ENCODE measurements at places on chromosomes 5 and 9.

DNA sequence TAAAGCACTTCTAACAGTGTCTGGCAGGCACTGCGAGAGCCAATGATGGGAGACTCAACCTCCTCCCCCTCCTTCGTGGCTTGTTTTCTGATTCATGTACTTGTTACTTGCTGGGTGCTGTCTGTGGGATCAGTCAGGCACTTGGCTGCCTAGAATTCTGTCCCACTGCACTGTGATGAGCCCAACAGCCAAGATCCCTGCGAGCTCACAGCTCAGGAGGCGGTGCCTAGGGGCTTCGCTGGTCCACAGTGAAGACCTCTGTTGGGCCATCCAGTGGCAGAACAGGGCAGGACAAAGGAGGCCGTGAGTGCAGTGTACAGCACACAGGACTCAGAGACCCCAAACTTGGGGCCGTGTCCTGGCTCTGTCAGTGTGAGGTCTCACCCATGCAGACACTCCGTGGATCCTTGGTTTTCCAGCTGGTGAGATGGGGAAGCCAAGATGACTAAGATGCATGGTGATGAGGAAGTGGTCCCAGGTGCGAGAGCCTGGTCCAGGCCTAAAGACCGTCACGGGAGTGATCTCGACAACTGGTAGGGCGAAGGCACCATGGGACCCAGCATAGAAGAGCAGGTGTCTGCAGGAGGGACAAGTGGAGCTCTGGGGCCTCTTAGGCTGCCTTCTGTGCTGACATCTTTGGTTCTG is 19.5 kb downstream of the MYMK start:
- DNase-seq = no peak

DNA sequence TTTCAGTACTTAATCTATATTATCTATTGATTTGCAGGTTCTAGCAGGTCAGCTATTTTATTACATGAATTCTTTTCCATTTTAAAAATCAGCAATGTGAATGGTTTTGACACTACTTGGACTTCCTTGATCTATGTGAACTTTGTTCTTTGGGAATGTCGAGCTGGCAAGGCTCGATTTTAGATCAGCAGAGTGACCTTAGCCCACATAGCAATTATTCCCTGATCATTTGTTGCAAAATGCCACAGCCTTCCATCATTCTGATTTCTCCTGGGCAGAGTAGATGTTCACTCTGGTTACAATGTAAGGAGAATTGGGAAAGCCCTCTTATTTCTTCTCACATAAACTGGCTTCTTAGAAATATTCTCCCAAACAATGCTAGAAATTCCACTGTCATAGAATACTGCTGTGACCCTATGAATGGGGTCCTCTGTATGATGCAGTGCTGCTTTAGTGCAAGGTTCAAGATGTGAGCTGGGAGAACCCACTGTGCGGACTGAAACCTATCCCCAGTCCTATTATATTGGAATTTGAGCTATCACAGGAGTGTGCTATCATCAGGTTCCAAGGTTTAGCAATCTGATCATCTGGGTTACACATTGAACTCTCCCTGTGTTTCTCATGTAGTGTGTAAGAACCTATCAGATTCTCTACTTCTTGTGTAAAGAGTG is 15.7 kb upstream of the GDA start:
- no peak for DNase-seq

GRCh38 chr9:8727191-8727590 is 927.6 kb upstream of the DMAC1 start:
- no peak for DNase-seq

- no peak for DNase-seq
Measured at GRCh38 chr5:132017738-132018625, 6.5 kb upstream of the ACSL6 start.

DNA sequence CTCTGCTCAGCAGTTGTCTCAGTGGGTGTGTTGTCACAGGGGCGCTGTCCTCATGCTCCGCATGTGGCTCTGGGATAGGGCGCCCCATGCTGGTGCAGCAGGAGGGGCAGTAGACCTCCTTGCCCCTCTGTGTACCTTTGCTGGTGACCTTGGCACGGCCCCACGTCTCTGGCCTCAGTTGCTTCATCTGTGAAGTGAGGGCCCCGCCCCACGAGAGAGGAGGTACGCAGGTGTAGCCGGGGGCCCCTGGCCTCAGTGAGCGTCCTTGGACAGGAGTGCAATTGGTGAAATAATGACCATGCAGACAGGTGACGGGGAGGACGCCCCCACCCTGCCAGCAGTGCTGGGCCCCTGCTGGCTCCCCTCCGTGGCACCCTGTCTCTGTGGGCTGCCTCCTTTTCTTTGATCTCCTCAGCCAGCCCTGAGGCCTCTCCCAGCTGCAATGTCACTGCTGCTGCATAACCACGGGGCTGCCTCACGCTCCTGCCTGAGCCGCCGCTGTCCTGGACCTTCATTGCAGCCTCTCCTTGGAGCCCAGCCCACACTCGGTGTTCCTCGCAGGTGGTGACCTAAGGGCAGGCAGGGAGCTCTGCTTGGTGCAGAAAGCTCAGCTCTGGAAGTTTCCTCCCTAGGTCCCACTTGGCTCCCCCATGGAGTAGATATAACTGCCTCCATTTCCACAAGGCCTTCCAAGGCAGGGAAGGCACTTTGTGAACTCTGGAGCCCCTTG is 57.3 kb downstream of the PHF2 start:
- DNase-seq = no peak

GRCh38 chr9:89418882-89419640 is 78.9 kb downstream of the SEMA4D start:
- peak; percentile 76 for DNase-seq

GRCh38 chr5:175728885-175729828 is 71.3 kb downstream of the HRH2 start:
- no peak for DNase-seq

- DNase-seq = no peak
Measured at GRCh38 chr5:2129568-2130272, 247.0 kb upstream of the IRX4 start.

- peak; percentile 37 for DNase-seq
Measured at GRCh38 chr5:172881691-172882370, 47.8 kb downstream of the ERGIC1 start.

DNA sequence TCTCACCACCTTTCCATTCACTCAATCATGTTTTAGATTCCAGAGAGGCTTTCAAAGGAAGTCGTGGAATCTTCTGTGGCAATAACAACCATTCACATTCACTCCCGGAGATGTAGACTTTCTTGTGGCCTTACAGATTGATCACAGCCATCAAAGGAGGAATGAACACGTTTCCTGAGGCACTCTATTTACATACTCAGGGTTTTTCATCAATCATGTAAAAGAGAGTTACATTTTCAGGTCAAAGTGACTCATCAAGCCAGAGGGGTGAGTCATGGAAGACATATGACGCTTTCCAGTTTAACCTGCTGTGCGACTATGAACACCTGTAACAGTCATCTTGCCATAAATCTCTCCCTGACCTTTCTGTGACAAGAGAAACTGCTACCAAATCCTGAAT is 39.3 kb upstream of the RAD23B start:
- DNase-seq = peak; percentile 43

DNA sequence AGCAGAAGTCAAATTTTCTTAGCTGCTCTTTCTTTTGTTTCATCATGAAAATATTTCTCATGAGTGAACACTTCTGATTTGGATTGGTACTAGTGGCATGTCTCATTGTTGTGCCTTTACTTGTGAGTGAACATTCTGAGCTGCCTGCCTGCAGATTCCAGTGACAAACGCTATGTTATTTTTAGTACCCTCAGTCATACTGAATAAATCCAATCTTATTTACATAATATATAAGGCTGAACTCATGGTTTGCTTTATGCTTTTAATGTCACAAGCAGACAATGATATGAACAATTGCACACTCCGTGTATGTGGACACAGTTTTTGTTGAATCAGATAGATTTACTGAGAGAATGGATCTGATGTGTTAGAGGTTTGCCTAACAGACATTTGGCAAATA is 67.8 kb downstream of the ACTBL2 start:
- DNase-seq = no peak

GRCh38 chr9:119074017-119074416 is 295.2 kb downstream of the BRINP1 start:
- DNase-seq = no peak

DNA sequence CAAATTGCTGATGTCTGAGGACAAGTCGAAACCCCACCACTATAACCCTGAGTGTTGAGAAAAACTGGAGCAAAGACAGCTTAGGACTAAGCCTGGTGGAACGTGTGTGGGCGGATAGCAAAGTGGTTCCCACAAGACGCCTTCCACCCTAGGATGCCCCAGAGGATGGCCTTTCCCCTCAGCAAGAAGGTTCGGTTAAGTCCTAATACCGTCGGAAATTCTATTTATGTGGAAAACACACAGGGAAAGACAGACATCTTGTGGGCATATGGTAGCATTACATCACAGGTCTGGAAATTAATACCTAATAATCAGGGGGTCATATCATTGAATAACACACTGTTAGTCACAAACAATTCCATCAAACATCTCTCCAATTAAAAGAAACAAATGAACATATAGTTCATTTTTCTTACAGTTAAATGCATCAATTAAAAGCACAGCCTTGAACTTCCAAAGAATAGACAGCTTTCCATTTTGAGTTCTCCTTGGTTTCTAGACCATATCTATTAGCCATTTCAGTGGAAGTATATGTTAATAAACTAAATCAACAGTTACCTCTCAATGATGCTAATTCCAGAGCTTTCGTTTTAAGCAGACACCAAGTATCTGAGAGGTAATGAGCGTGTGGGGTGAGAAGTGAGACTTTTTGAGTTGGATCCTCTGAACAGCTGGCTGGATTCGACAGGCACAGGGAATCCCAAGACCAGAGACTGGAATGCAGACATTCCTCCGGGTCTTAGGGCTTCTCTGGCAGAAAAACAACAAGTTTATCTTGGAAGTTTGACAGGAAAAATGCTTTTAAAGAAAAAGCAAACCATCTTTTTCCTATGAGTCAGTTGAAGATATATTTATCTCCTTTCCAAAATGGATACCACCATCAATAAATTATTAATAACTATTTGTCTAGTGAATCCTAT is 2.9 kb upstream of the ICE1 start:
- DNase-seq = peak; percentile 17

DNA sequence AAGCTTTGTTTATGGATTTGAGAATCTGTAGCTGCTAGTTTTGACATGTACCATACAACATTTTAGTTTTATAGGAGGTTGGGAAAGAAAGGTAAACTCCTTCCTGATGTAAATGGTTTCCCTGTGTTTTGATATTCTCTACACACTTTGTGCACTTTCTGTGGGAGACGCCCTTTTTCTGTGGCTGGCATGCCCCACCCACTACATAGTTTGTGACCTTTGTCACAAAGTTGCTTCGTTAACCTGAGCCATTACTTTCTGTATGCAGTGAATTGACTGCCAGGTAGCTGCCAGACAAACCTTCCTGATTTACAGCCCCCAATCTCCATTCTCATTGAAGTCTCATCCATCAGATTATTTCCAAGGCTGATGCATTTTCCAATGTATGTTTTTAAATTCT is 90.6 kb downstream of the NLN start:
- DNase-seq = peak; percentile 16

DNA sequence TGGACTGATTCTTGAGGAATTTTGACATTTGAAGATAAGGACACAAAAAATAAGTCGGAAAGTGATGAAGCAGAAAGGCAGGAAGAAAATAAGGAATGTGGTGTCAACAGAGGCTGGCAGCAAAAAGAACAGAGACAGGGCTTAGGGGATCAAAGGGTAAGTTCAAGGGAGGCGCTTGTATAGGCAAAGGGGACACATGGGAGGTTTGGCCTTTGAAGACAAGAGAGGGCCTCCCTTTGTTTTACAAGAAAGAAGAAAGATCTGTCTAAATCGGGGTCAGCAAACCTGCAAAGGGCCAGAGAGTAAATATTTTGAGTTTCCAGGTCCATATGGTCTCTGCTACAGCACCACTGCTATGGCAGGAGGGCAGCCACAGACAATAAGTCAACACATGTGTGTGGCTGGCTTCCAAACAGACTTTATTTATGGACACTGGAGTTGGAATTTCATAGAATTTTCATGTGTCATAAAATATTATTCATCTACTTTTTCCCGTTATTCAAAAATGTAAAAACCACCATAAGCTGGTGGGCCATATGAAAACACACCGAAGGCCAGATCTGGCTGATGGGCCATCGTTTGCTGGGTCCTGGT is 112.0 kb upstream of the FBXL7 start:
- no peak for DNase-seq

- DNase-seq = no peak
Measured at GRCh38 chr9:130446101-130446861, 1.5 kb downstream of the ASS1 start.

- no peak for DNase-seq
Measured at GRCh38 chr5:180775624-180776023, 27.0 kb downstream of the MGAT1 start.

DNA sequence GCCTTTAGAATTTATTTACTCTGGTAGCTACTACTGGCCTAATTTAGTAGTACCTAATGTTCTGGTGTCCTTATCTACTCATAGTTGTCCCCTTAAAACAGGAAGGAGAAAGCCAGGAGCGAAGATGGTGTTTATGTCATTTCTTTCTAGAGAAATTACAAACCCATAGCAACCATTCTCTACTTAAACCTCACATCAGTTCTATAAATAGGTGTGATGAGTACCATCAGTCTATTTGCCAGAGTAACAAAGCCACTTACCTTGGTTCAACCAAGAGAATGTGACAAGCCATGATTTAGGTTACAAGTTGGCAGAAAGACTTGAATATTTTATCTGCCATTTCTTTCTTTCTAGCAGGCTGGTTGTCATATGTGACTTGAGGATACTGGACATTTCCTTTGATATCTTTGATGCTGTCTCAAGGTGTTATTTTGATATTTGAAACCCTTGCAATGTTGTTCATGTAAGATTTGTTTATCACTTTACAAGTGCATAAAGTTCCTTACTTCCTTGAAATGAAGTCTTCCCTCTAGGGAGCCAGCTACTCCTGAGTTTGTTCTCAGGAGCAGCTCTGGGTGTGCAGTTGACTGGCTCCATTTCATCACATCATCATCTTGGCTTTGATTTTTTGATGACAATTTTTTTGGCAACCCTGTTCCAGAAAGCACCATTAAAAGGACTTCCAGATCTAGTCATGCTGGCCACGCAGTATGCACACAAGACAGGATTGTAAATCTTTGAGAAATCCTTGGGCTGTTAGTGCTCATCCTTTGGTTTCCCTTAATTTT is 286.8 kb downstream of the ARHGAP26 start:
- no peak for DNase-seq

DNA sequence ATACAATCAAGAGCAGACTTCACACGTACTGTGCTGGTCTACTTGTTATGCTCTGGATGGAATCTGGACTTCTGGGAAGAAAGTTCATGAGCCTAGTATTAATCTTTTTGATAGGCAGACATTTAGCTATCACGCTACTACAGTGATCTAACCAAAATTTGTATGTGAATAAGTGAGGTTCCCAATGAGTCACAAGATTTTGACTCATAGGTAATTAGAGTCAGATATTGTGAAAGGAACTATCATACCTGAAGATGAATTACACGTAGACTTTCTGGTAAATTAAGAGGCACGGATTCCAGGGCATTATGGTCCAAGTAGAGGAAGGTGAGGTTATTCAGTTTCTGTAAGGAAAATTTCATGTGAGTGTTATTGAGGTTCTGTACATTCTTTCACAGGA is 18.4 kb downstream of the OGN start:
- no peak for DNase-seq

DNA sequence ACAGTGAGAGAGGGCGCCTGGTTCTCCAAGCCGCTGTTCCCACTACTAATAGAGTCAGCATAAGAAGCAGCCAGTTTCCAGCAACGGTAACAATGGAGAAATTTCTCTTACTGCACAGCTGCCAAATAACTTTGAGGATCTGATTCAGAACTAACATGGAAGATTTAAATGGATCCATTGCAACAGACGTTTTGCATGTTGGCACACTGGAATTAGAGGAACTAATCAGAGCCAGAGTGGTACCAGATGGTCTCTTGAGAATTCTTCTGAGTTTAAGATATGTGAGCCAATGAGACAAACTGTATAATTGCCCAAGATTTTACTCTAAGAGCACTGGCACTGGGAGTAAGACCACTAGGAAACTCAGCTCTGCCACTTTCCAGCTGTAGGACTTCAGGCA is 186.5 kb downstream of the EFNA5 start:
- DNase-seq = no peak
